HT-29 (cell line): ENCODE measurements at places on chromosomes 7 and 10.

GRCh38 chr7:156151078-156151477 is 338.8 kb upstream of the SHH start:
- no peak for DNase-seq

GRCh38 chr7:157513162-157513621 is 176.4 kb downstream of the DNAJB6 start:
- DNase-seq: no peak

DNA sequence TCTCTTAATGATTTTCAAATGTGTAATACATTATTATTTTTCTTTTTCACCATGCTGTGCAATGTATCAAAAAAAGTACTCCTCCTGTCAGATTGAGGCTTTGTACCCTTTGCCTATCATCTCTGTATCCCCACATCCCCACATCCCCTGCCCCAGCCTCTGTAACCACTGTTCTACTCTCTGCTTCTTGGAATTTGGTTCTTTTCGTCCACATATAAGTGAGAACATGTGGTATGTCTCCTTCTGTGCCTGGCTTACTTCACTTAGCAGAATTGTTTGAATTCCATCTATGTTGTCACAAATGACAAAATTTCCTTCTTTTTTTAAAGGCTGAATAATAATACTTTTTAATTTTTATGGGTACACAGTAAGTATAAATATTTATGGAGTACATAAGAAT is 13.8 kb downstream of the TAF3 start:
- DNase-seq: no peak

- no peak for DNase-seq
Observed at GRCh38 chr10:93030409-93030808, 30.2 kb upstream of the CYP26C1 start.

GRCh38 chr7:95646350-95646749 is 50.0 kb upstream of the PDK4 start:
- DNase-seq: no peak
